ENCODE measurements at places on chromosomes 7 and 10. TPM values are rescaled to one million over a fixed set of nuclear protein-coding genes. Genes with fewer than 3 reads are reported as not detected.

The ZNF425 gene
- total RNA-seq, result 0.60 TPM

The FANK1 gene
- 0.51 TPM for total RNA-seq

- no peak for DNase-seq
Observed at GRCh38 chr10:131453721-131454634, 142.5 kb upstream of the TCERG1L start.

DNA sequence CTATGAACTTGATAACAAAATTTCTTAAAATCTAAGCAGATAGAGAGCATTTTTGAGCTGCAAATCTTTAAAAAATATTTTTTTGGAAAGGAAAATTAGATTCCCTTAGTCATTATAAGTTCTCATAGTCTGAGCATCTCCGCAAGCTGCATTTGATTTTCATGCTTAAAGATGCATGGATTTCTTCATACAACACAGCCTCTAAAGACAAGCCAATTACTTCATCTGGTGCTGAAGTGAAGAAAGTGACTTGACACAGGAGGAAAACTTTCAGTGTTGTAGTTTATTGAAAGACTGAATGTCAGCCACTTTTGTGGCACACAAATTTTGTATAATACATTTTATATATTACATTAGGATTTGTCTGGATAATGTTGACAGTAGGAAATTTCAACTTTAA, 22.5 kb downstream of the SEMA3D start:
- DNase-seq, result no peak

- DNase-seq, result no peak
Observed at GRCh38 chr10:70879207-70879606, 9.2 kb downstream of the PCBD1 start.

DNA sequence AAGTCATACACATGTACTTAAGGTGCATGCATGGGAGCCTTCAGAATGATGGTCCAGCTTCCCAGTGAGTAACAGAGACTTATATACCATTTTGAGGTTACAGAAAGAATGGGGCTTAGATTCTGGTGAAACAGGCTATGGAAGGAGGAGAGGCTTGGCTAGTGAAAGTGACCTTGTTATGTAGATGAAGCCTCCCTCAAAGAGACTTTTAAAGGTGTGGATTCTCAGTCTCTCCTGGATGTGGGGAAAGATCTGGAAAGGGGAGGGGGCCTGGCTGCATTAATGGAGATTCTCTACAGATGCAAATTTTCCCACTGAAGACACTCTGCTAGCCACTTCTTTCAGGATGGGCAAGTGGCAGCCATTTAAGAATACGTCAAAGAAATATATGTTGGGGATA, 5.5 kb downstream of the RASSF4 start:
- DNase-seq, result no peak

DNA sequence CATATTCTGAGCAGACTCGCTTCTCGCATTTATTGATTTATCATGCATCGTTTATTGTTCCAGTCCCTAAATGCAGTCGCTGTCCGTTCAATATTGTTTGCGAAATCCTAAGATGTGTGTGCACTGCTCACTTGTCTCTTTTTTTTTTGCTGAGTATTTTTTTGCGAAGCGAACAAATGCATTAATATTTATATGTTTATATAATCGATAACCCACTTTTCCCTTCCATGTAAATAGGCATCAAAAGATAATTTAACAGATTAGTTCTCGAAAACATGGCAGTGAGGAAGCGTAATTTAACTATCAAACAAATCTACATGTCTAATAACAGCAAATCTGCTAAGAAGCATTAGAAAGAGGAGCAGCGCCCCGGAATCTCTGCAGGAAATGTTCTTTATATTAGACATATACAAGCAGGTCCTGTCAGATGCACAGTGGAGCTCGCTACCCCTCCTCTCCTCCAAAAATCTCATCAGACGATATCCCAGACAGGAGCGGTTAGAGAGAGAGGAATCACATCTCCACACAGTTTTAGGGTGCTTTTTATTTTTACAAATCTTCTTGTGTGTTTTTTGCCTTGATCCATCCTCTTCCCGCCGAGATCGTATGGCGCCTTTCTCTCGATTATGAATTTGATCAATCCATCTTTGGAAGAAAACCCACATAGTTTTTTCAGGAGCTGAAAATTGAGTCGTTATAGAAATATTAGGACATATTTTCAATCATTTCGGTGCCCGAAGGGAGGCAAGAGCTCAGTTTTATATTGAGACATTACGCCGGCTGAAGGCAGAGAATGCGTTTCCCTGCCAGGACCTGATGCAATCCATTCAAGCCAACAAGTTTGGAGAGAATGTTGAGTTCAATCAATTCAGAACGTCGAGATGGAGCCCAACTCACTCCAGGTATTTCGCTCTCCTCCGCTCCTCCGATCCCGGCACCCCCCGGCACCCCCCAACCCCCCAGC, at the start of gene ARID5B:
Gene ARID5B, plus strand, starts transcription at position 871 of the 964 bp plus-strand sequence. Its CDS starts 11 bp downstream, at position 882.
- DNase-seq, result no peak

- no peak for DNase-seq
Observed at GRCh38 chr7:2572101-2572842, 13.5 kb downstream of the IQCE start.

GRCh38 chr7:8063706-8064297, 95.2 kb downstream of the GLCCI1 start:
- DNase-seq, result no peak

Measured in Right ventricle myocardium inferior (tissue), 1 donor.